ENCODE measurements at places on chromosomes 3 and 15.

GRCh38 chr3:52769786-52770455 lies 819 bp downstream of the NEK4 start:
- no peak for DNase-seq

GRCh38 chr3:169871129-169871886 lies 1.6 kb upstream of the LRRC31 start:
- no peak for DNase-seq

DNA sequence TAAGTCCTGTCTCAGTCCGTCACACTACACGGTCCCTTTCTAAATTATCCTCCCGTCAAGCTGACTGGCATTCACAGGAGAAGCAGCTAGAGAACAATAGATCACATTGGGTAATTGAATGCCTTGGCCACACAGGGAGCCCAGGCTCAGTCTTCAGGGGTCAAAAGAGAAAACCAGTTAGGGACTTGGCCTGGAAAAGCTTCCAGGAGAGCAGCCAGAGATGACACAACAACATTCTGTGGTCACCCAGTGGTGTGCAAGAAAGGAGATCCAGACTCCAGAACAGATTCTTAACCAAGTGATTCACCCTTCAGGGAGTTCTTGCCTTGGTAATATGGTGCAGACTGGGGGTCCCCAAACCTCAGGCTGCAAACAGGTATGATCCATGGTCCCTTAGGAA lies 15.9 kb downstream of the ARHGAP31 start:
- no peak for DNase-seq

- DNase-seq, result no peak
Measured at GRCh38 chr15:74651242-74651741, 35.7 kb downstream of the CLK3 start.

DNA sequence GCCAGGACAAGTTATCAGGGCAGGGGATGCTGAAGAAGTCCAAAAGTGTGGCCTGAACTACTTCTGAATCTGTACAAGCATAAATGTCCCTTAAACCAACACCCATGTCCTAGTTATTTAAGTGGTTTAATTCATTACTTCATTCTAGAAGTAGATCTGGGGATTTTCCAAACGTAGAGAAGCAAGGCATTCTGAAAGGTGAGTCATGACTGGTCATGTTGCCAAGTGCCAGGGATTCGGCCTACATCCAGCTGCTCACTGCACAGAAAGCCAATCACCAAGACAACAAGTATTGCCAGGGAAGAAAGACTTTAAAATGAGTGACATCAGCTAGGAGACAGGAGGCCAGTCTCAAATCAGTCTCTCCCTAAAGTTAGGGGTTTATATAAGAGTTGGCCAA lies 396.6 kb downstream of the GABRB3 start:
- no peak for DNase-seq

DNA sequence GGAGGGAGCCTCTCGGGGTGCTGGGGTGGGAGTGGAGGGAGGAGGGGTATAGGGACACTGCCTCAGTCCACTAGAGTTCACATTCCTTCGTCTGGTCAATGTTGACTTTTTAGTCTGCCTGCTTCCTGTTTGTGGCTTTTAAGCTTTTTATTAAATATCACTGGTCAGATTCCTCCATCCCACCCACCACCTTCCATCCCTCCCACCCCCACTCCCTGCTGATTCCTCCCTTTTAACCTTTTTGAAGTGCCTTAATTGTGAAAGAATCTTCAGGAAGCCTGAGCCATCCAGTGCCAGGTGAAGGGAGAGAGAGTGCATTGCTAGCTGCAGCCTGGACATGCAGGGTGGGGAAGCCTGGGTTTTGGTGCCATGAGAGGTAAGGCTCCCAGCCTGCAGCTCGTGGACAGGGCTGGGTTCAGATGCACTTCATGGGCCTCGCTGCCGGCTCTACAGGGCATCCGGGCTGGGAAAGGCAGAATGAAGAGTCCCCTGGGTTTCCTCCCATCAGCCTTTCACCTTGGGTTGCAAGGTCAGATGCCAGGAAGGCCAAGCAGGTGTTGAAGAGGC lies 105.9 kb downstream of the DNAJB8 start:
- no peak for DNase-seq

GRCh38 chr3:156253150-156253549 lies 132.8 kb downstream of the KCNAB1 start:
- no peak for DNase-seq

GRCh38 chr15:73924171-73924921 lies 1.9 kb upstream of the LOXL1 start:
- no peak for DNase-seq

GRCh38 chr3:13841141-13841540 lies 38.7 kb downstream of the WNT7A start:
- DNase-seq, result no peak

GRCh38 chr3:17423786-17424536 lies 318.5 kb downstream of the TBC1D5 start:
- no peak for DNase-seq

DNA sequence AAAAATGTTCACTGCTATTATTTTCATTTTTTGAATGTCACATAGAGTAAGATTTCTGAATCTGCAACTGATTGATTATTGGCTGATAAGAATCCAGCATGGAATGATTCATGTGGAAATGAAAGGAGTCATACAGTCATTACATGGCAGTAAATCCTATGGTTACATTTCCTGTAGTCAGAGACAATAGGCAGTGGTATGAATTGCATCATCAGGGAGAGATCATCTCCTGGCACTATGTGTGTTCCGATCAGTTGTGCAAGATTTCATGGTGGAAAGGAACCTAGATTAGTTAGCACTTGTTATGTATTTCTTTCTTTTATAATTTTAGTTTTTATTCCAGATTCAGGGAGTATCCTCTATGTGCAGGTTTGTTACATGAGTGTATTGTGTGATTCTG lies 38.8 kb downstream of the SLC12A1 start:
- DNase-seq, result no peak

DNA sequence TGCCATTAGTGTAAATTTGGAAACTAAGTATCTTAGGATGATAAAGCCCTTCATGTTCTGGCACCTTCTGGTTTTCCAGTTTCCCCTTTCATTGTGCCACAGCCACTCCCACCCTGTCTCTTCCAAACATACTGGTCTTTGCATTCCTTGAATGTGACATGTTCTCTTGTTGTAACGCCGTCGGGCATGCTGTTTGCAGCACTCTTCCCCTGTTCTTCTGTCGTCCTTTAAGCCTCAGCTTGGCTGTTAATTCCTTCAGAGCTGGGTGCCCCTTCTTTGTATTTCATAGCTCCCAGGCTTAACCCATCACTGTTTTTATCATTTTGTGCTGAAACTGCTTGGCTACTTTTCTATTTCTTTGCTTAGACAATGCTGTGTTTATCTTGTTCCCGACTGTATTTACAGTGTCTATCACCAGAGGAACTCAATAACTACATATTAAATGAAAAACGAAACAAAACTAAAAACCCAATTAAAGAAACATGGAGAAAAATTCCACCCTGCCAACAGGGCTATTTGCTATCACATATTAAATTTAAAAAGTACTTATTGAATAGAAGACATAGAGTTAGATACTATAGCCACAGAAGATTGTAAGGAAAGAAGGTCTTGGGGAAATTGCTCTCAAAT lies 95.4 kb upstream of the KCNAB1 start:
- no peak for DNase-seq

- DNase-seq, result no peak
Measured at GRCh38 chr3:36447061-36447460, 66.8 kb downstream of the STAC start.

DNA sequence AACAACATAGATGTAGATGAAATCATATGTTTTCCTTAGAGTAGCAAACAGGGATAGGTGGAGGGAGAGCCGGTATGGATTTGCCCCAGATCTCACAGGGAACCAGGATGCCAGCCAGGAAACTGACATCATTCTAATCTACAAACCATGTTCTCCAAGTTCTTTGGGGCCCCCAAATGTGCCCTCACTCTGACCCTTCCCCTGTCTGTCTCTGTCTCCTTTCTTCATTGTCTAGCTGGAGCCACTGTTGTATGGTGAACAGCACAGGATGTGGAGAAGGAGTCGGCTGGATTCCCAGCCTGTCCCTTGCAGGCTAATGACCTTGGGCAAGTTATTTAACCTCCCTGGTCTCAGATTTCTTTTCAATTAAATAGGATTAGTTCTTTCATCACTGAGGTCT lies 962 bp downstream of the ATP13A5 start:
- no peak for DNase-seq

- DNase-seq, result no peak
Measured at GRCh38 chr15:98071786-98072185, 111.3 kb downstream of the ARRDC4 start.

DNA sequence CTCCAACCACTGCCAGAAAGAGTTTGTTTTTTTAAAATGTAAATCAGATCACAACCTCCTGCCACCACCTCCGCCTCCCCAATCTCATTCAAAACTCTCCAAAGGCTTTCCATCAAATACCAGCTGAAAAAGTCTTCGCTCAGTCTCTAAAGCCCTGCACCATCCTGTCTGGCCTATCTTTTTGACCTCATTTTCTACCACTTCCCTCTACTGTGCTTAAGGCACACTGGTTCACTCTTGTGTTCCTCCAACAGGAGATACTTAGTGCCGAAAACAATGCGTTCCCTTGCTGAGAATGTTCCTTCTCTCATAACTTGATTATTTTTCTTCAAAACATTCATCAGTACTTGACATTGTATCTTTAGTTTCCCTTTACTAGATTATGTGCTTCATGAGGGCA lies 3.5 kb downstream of the BTBD1 start:
- DNase-seq, result no peak

DNA sequence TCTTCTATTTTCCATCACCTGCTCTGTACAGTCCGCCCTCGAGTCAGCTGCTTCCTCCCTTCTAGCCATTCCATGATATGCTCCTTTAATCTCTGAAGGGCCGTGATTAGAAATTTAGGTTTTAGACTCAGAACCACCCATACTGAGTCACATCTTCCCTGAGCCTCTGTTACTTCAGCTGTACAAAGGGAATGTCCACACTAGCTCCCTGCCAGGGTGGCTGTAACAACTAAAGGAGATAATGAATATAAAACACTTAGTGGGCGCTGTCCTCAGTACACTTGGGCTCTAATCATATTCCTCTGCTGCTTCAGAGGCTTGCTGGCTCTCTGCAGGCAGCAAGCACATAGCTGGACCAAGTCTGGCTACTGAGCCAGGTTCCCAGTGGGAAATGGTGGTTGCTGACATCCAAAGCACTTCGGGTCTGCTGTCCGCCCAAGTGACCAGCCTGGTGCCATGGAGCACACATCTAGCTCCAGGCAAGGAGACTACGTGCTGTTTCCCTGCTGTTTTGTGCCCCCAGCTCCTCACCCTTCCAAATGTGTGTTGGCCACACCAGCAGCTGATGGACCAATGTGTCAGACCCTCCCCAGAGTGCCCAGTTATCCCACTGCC lies 901 bp upstream of the CHST14 start:
- DNase-seq, result no peak

GRCh38 chr3:97037294-97037943 lies 223.0 kb downstream of the EPHA6 start:
- no peak for DNase-seq

- no peak for DNase-seq
Measured at GRCh38 chr3:89932882-89933281, 825.5 kb downstream of the EPHA3 start.

DNA sequence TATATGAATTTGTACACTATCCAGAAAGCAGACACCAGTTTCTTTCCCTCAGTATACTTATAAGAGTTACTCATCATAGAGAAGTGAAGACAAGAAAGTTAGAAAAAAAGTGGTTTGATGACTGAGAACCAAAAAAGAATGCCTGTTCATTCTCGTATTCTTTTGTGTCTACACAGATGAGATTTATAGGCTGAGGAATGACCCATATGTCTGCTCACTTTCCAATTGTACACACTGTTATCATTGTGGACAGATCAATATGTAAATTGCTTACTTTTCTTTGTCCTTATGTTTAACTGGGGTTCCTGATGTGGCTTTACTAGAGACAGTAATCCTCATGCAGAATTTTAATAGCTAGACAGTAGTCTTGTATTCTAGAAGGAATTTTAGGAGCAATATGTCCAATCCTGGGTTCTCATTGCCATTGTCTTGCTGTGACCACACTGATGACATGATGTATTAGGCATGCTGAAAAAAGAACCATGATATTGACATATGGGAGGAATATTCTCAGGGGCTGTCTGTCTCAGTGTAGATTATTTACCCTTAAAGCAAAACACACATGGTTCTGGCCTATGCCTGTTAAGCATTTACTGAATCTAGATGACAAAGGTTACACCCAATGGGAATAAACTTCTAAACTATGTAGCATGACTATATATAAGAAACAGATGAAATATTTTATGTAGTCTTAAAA lies 669.7 kb downstream of the ROBO1 start:
- DNase-seq, result no peak

DNA sequence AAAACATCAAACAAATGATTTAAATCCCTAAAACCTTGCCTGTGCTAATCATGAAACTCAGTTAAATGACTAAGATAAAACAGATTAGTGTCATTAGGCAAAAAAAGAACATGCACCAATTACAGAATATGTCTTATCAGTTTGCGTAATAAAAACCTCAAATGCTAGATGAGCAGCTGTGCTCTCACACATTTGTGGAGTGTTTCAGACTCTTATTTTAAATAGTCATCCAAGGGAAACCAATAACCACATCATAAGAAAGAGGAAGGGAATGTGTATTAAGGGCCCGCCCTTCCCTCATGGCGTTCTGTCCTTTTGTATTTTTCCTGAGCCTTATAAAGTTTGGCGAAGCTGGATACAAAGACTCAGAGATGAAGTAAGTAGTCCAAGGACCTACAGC lies 6.6 kb downstream of the SAMMSON start:
- no peak for DNase-seq
